Karpas-422 (cell line): ENCODE measurements at places on chromosomes 3 and 15. TPM values are rescaled to one million over a fixed set of nuclear protein-coding genes. Genes with fewer than 3 reads are reported as not detected.

- no peak for DNase-seq
Measured at GRCh38 chr3:99984139-99984538, 130.2 kb downstream of the FILIP1L start.

DNA sequence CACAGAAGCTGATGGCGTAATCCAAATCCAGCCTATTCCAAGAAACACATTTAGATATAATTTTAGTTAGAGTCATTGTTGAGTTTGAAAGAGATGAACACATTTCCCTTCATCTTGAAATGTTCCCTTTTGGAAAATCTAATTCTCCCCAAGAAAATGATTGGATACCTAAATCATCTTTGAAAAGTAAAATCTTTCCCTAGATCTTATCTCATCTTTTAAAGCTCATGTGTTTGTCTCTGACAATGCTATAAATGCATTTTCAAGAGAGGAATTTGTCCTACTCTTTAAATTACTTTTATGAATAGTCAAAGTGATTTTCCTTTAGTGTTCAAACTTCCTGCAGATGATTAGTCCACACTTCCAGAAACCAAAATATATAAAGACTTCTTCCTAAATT is 82.6 kb upstream of the CNTN6 start:
- DNase-seq = no peak

- DNase-seq = peak; percentile 23
Measured at GRCh38 chr3:133767607-133768006, 21.4 kb downstream of the TF start.

- DNase-seq = no peak
Measured at GRCh38 chr3:24678421-24678865, 183.8 kb upstream of the THRB start.

Gene ARPP21
- not detected in 2 replicates for total RNA-seq

Gene SLC12A6
- 1.3 and 1.6 TPM in 2 replicates for total RNA-seq
